ENCODE measurements at places on chromosomes 2 and 18.
A peak's percentile ranks its signal among the peaks of the same experiment; 100 is the strongest.

DNA sequence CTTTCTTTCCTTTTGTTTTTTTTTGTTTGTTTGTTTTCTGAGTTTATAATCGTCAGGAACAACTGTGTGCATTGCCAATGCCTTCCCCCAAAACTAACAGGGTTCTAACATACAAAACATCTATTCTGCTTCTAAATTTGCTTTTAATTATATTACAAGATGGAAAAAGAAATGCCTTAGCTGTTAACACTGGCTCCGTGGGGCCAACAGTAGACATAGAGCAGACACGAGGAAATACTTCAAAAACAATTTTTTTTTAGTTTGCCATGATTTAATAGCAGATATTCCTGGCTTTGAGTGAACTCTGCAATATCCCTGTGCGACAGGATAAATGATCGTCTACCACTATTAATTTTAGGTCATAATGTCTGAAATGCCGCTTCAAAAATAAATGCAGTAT, 153.3 kb upstream of the HNRNPA3 start:
- no peak for DNase-seq

DNA sequence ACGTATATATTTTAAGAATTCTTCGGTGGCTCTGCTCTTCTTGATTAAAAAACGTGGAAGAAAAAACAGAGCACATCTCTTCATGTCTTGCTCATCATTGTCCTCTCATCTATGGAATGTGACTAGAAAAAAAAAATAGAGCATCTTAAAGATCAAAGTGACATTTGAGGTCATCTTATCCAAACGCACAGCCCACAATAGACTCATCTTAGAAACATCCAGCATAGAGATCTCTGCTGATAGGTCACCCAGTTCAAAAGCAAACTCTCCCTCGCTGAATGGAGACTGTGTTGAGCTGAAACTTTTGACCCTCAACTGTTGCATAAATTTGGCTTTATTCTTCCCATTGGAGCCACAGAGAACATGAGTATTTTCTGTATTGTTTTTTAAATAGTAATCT, 65.2 kb downstream of the CMPK2 start:
- DNase-seq, result no peak

GRCh38 chr2:86646865-86647264, 23.2 kb upstream of the RNF103 start:
- no peak for DNase-seq

DNA sequence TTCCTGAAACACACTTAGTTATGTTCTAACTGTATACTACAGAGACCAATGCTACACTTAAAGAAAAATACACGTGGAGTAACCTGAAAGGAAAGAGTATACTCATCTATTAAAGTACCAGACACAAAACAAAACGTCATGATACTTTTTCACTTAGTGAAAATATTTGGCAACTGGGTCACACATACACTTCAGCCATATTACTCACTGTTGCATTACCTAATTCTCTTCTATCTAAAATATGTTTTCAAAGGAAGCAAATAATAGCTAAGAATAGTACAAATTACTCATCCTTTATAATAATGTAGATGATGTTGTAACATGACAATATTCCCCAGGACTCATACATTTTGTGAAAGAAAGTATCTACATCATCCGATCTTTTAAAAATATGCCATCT, 76.5 kb upstream of the EPB41L3 start:
- no peak for DNase-seq

DNA sequence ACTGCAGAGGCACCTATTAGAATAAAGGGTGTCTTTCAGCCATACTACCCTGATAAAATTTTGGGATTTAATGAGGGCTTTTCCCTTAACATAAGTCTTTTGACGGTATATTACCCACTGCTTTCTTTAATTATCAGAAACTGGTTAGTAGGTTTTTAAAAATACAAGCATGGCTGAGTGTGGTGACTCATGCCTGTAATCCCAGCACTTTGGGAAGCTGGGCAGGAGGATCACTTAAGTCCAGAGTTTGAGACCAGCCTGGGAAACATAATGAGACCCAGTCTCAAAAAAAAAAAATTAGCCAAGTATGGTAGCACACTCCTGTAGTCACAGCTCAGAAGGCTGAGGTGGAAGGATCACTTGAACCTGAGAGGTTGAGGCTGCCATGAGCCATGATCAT, 16.1 kb downstream of the CPSF3 start:
- no peak for DNase-seq

- no peak for DNase-seq
These were observed 373.5 kb downstream of the DSEL start for GRCh38 chr18:67143028-67143427.

DNA sequence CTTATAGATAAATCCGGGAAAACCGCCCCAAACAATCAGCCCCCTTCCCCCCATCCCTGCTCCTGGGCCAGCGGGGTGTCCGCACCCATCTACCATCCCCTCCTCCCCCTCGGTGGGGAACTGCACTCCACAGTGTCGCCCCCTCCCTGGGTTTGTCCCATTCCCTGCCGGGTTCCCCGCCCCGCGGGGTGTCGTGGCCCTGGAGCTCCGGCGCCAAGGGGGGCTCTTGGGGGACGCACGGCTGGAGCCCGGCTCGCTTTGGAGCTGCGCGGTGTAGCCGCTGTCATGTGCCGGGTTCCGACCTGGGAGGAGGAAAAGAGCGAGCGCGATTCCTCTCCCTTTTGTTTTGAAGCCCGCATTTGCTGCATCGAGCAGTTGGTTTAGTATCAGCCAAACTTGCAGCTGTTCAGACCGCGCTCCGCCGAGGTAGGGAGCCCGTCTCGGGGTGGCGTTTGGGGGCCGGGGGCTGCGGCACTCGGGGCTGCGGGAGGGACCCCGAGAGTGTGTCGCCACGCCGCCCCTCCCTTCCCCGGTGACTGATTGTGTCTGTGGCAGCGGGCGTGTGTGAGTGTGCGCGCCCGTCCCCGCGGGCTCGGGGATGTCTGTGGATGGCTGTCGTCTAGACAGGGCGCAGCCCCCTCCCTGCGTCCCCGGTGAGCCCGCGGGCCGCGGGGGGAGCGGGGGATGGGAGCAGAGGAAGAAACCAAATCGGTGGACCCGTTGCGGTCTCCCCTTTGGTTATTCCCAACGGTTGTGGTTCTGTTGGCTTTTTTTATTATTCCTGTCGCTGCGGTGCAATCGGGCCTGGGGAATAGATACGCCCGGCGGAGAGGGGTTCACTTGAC, 797 bp downstream of the CTIF start:
- DNase-seq, result peak; percentile 8

DNA sequence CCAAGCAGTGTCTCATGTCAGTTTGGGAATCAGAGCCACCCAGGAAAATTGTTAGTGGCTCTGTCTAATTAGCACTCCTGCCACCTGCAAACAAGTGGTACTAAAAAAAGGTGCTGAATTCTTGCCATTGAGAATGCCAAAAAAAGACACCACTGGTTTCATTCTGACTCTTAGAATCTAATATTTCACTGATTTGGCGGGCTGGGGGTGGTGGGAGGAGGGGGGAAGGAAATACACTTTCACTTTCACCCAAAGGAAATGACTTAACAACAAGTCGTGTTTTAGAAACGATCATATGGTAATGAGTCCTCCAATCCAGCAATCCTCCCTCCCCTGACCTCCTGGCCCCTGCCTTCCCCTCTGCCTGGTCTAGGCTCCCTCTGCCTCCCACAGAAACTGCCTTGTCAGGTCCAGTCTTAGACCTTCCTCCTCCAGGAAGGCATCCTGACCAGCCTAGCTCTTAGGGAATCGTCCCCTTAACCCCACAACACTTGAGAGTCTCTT, 4.4 kb upstream of the KLHL29 start:
- no peak for DNase-seq

DNA sequence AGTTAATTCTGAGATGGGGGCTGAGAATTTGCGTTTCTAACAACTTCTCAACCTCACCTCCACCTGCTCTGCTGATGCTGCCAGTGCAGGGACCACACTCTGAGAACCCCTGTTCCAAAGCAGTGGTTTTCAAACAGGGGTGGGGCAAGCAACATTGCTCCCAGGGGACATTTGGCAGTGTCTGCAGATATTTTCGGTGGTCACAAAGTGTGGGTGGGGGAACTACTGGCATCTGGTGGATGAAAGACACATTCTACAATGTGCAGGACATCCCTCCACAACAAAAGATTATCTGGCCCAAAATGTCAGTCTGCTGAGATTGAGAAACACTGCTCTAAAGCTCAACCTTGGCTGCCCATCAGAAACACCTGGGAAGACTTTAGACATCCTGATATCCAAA, 188.7 kb upstream of the SATB2 start:
- no peak for DNase-seq

DNA sequence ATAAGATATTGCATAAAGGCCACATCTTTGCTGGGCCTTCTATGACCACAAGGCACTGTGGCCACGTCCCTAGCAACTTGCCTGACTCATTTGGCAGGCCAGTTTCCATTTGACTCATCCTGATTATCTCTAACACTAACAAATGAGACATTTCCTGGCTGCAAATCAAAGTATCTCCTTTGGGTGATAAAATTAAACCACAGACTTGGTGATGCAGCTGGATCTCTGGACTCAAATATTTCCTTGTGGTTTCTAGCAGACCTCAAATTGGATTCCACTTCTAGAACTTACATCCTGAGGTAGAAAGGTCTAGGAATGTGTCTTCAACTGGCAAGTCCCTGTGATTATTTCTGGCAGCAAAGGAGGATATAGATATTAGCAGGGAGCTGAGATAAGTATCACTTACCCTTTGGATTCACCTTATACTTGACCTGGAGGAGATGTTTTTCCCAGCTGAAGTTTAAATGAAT, 167.9 kb upstream of the NXPH2 start:
- DNase-seq, result no peak

DNA sequence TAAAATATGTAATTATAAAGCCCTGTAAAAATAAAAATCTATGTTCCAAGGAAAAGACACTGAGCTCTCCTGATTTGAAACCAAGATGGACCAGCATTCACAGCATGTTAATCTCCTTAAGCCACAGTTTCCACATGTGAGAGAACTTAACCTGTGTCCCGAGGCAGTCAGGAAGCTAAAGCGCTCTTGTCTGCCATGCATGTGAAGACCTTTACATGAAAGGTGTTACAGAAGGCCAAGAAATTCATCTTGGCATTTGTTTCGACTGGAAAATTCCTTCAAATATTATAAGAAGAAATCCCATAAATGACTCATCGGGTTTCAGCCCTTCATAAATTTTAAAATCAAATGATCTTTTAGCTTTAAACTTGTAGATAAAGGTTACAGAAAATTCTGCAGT, 328.6 kb downstream of the CDH2 start:
- DNase-seq, result no peak

DNA sequence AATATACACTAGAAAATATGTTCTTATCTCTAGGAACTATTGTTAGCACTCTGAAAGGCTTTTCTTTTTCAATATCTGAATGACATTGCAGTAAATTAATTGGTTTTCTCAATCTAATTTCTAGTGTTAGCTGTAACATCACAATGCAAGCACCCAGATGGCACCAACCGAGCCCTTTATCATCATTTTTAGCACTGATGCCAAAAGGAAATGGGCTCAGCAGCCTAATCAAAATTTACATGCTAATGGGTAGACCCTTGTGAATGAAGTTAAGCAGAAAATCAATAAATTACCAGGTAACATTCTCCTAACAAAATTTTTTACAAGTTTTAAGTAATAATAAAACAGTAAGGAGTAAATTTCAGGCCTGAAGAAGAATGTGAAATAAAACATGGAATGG, 53.5 kb upstream of the PGAP1 start:
- DNase-seq, result no peak

GRCh38 chr2:195304310-195304709, 352.7 kb upstream of the SLC39A10 start:
- no peak for DNase-seq

DNA sequence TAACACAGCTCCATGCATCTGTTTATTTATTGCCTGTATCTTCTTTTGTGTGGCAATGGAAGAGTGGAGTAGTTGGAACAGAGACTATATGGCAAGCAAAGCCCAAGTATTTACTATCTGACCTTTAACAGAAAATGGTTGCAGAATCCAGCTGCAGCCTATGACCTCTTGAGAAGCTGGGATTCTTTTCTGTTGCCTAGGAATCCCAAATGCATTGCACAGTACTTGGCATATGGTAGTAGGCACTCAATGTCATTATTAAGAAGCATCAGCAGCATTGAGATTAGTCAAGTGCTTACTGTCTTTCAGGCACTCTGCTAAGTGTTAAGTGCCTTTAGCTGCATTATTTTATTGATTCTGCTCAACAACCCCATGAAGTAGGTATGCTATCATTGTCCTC, 331.6 kb downstream of the CCDC85A start:
- DNase-seq, result peak; percentile 55
